Stimulated activated CD4-positive, alpha-beta T cell treated with anti-CD3 and anti-CD28 coated beads, Interleukin-4, amount 100 ng/mL, for 24 hours (primary cell): ENCODE measurements at places on chromosomes 6 and 20.

GRCh38 chr6:69343851-69344250, 453.0 kb downstream of the LMBRD1 start:
- DNase-seq, result no peak

DNA sequence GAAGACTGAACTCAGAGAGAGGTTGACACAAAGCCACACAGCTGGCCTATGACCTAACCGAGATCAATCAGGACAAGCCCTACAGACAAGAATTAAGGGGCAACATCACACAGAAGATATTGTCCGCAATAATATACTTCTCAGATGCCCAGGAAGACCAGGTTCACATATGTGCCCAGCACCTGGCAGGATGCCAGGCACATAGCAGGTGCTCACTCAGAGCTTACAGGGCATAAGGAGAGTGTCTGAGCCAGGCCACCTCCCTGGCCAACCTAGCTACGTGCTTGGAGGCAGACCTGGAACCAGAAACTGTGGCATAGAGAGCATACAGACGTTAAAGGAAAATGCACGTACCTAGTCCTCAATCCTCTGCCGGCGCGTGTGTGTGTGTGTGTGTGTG, 87.0 kb upstream of the LRFN2 start:
- no peak for DNase-seq

DNA sequence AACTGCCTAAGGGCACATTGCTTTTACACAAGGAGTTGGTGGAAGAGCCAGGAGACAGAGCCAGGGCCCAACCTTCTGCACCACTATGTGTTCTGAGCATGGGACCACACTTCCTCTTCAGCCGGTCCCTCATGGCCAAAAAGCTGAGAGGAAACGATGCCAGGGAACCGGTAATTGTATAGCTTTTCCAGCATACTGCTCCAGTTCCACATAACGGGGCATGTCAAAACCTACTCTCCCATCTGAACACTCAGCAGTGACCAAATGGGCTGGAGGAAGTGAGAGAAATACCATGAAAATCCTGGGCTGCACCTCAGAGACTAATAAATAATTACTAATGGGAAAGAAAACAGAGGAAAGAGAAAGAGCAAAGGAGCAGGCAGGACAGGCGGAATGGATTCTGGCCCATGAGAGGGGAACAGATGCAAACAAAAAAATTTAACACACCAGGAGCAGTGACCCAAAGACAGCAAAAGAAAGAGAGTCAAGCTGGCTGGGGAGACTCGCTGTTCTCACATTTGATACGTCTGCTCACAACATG, 52.0 kb upstream of the BMP2 start:
- no peak for DNase-seq

GRCh38 chr6:106757267-106757666, 127.9 kb downstream of the QRSL1 start:
- DNase-seq, result no peak

GRCh38 chr20:59217794-59218280, 54.2 kb downstream of the ZNF831 start:
- DNase-seq, result no peak

DNA sequence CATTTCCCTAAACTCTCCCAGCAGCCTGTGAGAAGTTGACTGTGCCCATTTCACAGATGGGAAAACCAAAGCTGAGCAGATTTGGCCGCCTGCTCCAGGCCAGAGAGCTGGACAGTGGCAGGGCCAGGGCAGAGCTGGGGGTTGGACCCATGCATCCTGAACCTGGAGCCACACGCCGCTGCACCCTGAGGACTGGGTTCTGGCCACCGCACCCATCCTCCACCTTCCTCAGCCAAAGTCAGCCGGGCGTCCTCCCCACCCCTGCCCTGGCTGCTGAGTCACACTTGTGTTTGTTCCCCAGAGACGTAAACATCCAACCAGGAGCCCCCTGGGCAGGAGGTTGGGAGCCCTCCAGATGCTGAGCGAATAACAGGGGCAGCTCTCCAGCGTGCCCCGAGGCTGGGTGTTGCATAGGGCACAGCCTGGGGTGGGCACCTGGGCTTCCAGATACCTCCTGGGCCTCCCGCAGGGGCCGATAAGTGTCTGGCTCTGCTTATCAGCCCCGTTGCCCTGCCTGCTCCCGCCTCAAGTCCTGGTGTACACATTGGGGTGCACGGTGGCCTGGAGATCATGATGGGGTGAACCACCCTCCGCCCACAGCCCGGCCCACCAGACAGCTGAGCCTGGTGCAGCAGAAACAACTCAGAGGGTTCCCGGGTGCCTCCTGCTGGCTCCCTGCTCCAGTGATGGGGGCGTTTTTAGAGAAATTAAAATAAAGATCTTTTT, 23.8 kb downstream of the RBM38 start:
- DNase-seq, result no peak
